HepG2 (cell line): ENCODE measurements at places on chromosomes 1 and 21.

- DNase-seq, result peak; percentile 3
- H3K4me1 ChIP-seq, result no peaks in the 10 kb centered on the region
- no peak overlapping the region for H3K4me3 ChIP-seq
These were observed 95.9 kb downstream of the KCNJ15 start for GRCh38 chr21:38352536-38353219.

GRCh38 chr1:183824291-183824690, 19.4 kb downstream of the RGL1 start:
- no peak overlapping the region for H3K27ac ChIP-seq
- H3K27me3 ChIP-seq, result no peaks in the 10 kb centered on the region
- no peaks in the 10 kb centered on the region for H3K36me3 ChIP-seq
- no peak for DNase-seq

DNA sequence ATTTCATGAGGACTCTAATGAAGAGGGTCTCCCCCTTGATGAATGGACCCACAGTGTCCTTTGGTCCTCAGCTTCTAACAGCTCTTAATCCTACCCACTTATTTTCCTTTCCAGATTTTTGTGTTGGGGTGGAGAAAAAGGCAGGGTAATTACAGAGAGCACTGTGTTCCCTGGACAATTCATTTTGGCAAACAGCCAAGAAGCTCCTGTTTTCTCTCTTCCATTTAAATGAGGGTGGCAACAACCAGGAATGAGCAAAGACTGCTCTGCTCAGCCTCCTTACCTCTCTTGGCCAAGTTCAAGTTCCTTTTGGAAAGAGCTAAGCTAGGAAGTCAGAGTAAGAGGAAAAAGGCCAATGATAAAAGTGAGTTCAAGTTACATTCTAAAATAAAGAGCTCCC, 11.9 kb downstream of the XKR8 start:
- peaks cover 7% of the 10 kb centered on the region; the same call in 1 of the 2 replicates for H3K36me3 ChIP-seq
- no peak overlapping the region for H3K4me3 ChIP-seq
- DNase-seq, result no peak
- no peak overlapping the region for H3K27ac ChIP-seq
- H3K27me3 ChIP-seq, result no peaks in the 10 kb centered on the region
- H3K4me1 ChIP-seq, result peaks cover 11% of the 10 kb centered on the region; the same call in 1 of the 2 replicates

- peaks cover 64% of the 10 kb centered on the region for H3K36me3 ChIP-seq
- H3K4me3 ChIP-seq, result no peak overlapping the region
- H3K27me3 ChIP-seq, result no peaks in the 10 kb centered on the region
- DNase-seq, result no peak
- H3K27ac ChIP-seq, result no peak overlapping the region
These were observed 45.3 kb downstream of the PRRC2C start for GRCh38 chr1:171530676-171531075.

- H3K27ac ChIP-seq, result no peak overlapping the region
- H3K36me3 ChIP-seq, result no peaks in the 10 kb centered on the region
- H3K27me3 ChIP-seq, result peaks cover 65% of the 10 kb centered on the region
- H3K4me3 ChIP-seq, result no peak overlapping the region
- no peaks in the 10 kb centered on the region for H3K4me1 ChIP-seq
These were observed 73.5 kb upstream of the WNT4 start for GRCh38 chr1:22216210-22216883.

DNA sequence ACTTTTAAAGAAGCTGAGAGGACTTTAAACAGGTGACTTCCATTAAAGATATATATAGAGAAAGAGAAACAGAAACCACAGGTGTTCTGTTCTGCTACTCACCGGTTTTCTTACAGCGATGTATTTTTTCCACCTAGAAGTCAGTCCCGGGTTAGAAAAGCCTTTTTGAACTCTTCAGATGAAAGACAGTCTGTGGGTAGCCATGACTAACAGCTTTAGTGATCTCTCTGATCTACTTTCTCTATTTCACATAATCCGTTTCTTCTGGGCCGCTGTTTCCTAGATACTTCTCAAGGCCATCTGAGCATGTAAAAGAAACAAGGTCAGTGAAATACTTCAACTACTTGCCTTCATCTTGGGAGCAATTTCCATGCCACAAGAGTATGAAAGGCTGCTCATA, 25.1 kb downstream of the WDR64 start:
- H3K4me3 ChIP-seq, result no peak overlapping the region
- no peak for DNase-seq
- H3K4me1 ChIP-seq, result peaks cover 5% of the 10 kb centered on the region

DNA sequence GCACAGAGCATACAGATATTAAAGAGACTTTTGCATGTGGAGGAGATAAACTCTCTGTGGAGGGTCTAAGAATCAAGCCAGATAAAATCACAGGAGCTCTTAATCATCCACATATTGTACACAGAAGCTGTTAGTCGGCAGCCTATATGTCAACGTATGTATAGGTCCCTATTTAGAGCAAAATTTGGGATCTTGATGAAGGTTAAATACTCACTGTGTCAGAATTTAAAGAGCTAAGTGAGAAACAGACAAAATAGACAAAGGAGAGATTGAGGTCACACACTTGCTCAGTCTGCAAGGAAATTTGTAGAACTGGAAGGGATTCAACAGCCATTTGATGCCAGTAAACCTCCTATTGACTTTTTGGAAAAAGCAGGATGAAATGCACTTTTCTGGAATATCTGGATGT, 4.1 kb upstream of the IRF2BP2 start:
- peaks cover 82% of the 10 kb centered on the region for H3K4me1 ChIP-seq
- H3K27me3 ChIP-seq, result no peaks in the 10 kb centered on the region; the same call in 2 of the 3 replicates
- DNase-seq, result no peak
- H3K27ac ChIP-seq, result peak overlapping the region; percentile 99

- H3K4me3 ChIP-seq, result no peak overlapping the region
- no peak overlapping the region for H3K27ac ChIP-seq
- no peaks in the 10 kb centered on the region for H3K27me3 ChIP-seq
- H3K4me1 ChIP-seq, result peaks cover 34% of the 10 kb centered on the region
- DNase-seq, result peak; percentile 55
These were observed 179.6 kb upstream of the ESRRG start for GRCh38 chr1:216902669-216903381.

GRCh38 chr1:233057836-233058235, 107.4 kb downstream of the NTPCR start:
- H3K27me3 ChIP-seq, result no peaks in the 10 kb centered on the region
- DNase-seq, result no peak
- H3K4me1 ChIP-seq, result no peaks in the 10 kb centered on the region
- H3K27ac ChIP-seq, result no peak overlapping the region
- H3K36me3 ChIP-seq, result no peaks in the 10 kb centered on the region

GRCh38 chr1:1169429-1170214, 4.1 kb upstream of the TTLL10 start:
- DNase-seq, result no peak
- H3K36me3 ChIP-seq, result no peaks in the 10 kb centered on the region
- H3K4me3 ChIP-seq, result no peak overlapping the region
- H3K27ac ChIP-seq, result no peak overlapping the region
- peaks cover 62% of the 10 kb centered on the region for H3K4me1 ChIP-seq

- peaks cover 12% of the 10 kb centered on the region; the same call in 1 of the 2 replicates for H3K4me1 ChIP-seq
- peaks cover 5% of the 10 kb centered on the region for H3K27me3 ChIP-seq
- no peak for DNase-seq
- H3K4me3 ChIP-seq, result no peak overlapping the region
These were observed 32.4 kb upstream of the PTGFRN start for GRCh38 chr1:116877141-116877818.

- no peak overlapping the region for H3K27ac ChIP-seq
- no peak overlapping the region for H3K4me3 ChIP-seq
- peaks cover 48% of the 10 kb centered on the region for H3K4me1 ChIP-seq
- DNase-seq, result no peak
- H3K36me3 ChIP-seq, result no peaks in the 10 kb centered on the region
These were observed 70.8 kb downstream of the JAK1 start for GRCh38 chr1:64895500-64895899.

- H3K27ac ChIP-seq, result no peak overlapping the region
- H3K36me3 ChIP-seq, result no peaks in the 10 kb centered on the region
- no peak for DNase-seq
- no peaks in the 10 kb centered on the region for H3K4me1 ChIP-seq
These were observed 21.3 kb upstream of the IL10 start for GRCh38 chr1:206793620-206794019.

GRCh38 chr1:222911866-222912265, 97.0 kb downstream of the DISP1 start:
- H3K27ac ChIP-seq, result no peak overlapping the region
- no peak for DNase-seq
- H3K4me3 ChIP-seq, result no peak overlapping the region
- no peaks in the 10 kb centered on the region for H3K36me3 ChIP-seq
- no peaks in the 10 kb centered on the region for H3K4me1 ChIP-seq

DNA sequence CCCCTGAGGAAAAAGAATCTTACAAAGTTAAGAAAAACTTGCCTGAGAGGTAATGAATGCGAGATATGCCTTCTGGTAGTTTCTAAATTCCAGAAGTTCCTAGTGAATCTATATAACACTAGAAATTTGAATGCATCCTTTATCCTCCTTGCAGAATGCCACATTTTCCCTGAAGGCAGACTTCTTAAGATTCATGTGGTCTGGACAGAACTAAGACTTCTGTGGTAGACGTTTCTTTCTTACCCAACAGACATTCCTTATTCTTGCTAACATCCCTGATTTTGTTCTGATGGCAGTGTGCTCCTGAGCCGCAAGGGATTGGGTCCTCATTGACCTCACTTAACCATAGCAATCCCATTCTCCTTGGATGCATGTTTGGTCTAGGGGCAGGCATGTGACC, 121.3 kb upstream of the PAPPA2 start:
- H3K27me3 ChIP-seq, result no peaks in the 10 kb centered on the region; the same call in 1 of the 2 replicates
- H3K4me1 ChIP-seq, result no peaks in the 10 kb centered on the region
- H3K27ac ChIP-seq, result no peak overlapping the region
- no peaks in the 10 kb centered on the region for H3K36me3 ChIP-seq
- no peak overlapping the region for H3K4me3 ChIP-seq

GRCh38 chr1:205545991-205546390, 41.5 kb downstream of the CDK18 start:
- no peak overlapping the region for H3K4me3 ChIP-seq
- H3K4me1 ChIP-seq, result peaks cover 17% of the 10 kb centered on the region
- no peak for DNase-seq

DNA sequence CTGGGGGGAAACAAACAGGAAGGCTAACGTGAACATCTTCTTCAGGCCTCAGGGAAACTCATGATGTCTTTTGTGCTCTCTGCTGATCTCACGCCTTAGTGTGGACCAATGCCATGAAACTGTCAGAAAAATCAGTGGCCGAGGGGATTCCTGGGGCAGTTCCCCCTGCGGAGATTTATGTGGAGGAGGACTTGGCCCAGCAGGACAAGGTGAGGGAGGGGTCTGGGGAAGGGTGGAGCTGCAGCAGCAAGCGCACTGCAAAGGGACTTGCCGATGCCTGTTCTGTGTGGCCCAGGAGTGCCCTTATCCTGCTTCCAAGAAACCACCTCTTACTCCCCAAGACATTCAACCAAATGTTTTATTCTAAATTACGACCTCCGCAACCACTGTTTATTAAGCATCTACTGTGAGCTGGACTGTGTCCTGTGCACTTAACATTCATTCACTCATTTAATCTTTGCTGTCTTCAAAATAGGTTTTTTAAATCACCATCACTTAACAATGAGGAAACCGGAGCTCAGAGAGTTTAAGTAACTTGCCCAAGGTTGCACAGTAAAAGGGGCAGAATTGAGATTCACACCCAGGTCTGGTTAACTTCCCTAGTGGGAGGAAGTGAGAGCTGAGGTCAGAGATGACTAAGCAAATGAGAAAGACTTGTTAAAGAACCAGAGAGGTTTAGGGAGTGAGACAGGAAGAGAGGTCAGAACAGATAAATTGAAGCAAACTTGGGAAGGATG, 49.7 kb downstream of the FHAD1 start:
- H3K4me3 ChIP-seq, result no peak overlapping the region
- DNase-seq, result no peak
- H3K27ac ChIP-seq, result no peak overlapping the region

- H3K4me1 ChIP-seq, result no peaks in the 10 kb centered on the region
- peak; percentile 39 for DNase-seq
- 0 out of 3 replicates have a peak, but pooled peaks cover 10% of the 10 kb centered on the region for H3K36me3 ChIP-seq
These were observed 87.5 kb downstream of the COP1 start for GRCh38 chr1:176119549-176119948.

DNA sequence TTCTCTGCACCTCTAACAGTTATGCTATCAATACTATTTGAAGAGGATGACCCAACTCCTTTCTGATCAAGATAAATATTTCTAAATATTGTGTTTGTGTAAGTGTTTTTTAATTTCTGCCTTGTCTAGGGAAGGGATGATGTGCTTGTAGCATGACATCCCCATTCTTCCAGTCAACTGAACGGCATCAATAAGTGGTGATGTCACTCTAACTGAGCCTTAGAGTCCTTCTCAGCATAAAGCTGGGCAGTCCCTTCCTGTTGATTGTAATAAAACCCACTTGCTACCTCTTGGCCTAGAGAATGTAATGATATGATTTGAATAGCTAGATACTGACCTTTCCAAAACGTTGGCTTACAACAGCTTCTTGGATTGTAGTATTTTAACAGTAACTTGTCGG, 52.5 kb upstream of the KCNJ6 start:
- no peaks in the 10 kb centered on the region for H3K36me3 ChIP-seq
- no peaks in the 10 kb centered on the region for H3K4me1 ChIP-seq
- no peak for DNase-seq
- no peak overlapping the region for H3K27ac ChIP-seq

DNA sequence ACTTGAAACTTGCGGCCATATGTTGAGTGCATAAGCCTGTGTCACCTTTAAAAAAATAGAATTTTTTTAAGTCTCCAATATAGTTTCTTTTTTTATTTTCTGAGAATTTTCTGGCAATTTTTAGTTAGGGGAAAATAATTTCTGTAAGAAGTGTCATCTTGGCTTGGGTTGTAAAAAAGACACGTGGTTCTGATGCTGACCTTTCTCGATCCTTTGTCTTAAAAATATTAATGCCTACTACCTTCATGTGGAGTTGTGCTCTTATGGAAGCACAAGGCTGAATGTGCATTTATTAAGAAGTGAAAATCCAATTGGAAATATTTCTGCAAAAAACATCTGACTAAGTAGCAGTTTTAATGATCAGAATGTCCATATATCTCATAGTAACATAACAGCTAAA, 3.5 kb downstream of the ELAVL4 start:
- no peak overlapping the region for H3K4me3 ChIP-seq
- no peak for DNase-seq
- no peak overlapping the region for H3K27ac ChIP-seq
- no peaks in the 10 kb centered on the region for H3K4me1 ChIP-seq

DNA sequence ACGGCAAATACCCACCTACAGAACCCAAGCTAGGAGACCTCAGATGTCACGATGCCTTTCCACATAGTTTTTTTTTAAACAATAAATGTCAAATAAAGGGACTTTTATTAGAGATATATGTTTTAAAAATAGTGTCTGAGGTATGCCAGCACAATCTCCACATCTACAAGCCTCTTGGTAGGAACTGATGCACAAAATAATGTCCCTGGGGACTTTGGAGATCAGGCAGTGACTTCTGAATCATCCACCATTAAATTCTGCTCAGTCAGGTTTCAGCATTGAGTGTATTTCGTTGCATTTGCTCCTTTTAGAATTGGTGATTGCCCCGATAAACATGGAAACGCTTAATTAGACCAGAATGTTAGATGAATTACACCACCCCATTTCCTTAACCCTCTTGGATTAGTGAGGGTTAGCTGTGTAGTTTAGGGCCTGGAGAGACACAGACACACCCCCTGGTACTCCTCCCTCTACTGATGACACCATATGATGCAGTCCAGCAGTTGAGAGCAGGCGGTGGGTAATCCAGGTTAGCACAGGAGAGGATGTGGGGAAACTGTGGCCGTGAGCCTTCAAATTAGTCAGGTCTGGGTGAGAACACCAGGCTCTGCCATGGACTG, 33.6 kb downstream of the LGR6 start:
- no peak for DNase-seq
- no peak overlapping the region for H3K27ac ChIP-seq
- no peaks in the 10 kb centered on the region for H3K36me3 ChIP-seq

- no peak overlapping the region for H3K27ac ChIP-seq
- no peaks in the 10 kb centered on the region for H3K4me1 ChIP-seq
- H3K36me3 ChIP-seq, result no peaks in the 10 kb centered on the region
- no peaks in the 10 kb centered on the region for H3K27me3 ChIP-seq
These were observed 121.0 kb upstream of the UBE2U start for GRCh38 chr1:64082459-64082858.
